ENCODE measurements at places on chromosomes 13 and 19.

DNA sequence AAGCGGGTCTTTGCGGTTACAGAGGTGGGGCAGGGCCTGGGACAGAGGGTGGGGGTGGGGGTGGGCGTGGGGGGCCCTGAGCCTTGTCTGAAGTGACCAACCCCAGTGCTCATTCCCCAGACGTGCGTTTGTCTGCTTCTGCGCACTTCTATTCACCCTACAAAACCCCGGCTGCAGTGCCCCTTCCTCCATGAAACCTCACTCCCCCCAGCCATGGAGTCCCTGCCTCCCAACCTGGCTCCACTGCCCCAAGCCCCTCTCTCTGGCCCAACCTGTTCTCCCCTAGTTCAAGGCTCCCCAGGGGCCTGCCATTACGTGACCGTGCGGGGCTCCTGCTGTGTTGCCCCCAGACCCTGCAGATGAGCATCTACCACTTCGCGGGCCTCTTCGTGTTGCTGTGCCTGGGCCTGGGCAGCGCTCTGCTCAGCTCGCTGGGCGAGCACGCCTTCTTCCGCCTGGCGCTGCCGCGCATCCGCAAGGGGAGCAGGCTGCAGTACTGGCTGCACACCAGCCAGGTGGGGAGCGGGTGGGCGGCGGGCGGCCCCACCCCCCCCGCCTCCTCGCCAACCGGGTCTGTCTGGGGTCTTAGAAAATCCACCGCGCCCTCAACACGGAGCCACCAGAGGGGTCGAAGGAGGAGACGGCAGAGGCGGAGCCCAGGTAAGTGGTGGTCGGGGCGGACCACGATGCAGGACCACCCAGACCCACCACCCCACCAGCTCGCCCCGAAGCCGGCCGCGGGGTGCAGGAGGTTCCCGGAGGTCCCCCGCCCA is 8.2 kb downstream of the GRIN3B start:
- DNase-seq, result no peak

GRCh38 chr19:39725995-39726394 is 11.8 kb downstream of the CLC start:
- DNase-seq, result no peak

- no peak for DNase-seq
Observed at GRCh38 chr19:21127001-21127400, 14.8 kb upstream of the ZNF431 start.

DNA sequence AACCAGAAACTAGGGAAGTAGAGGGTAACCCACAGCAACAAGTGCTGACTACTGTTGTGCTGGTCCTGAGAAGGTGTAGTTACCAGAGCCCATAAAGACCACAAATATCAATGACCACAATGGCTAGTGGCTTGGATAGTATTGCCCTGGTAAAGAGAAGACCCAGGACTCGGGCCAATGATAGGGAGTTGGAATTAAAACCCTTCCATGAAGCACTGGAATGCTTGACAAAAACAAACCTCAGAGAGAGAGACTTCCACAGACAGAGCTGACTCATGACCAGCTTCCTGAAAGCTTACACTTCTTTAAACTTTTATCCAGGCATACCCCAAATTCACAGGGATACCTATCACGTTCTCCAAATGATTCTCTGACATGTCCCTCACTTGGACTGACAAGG is 60.5 kb downstream of the WDR87 start:
- DNase-seq, result no peak

- DNase-seq, result peak; percentile 42
Observed at GRCh38 chr13:73231471-73231870, 172.7 kb downstream of the KLF5 start.

DNA sequence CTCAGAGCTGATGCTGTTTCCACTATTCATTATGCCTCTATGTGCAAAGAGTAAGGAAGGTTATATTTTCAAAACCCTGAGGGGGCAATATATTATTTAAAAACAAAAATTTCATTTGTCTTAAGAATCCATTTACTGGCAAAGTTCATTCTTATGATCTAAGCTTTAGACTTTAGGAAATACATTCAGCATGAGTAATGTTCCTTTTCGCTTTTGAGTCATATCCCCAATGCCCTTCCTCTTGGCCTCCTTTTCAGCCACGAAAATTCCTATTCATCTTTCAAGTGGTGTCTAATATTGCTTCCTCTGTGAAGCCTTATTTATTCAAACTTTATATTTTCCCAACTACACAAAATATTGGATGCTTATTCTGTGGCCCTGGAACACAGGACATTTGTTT is 1317.0 kb downstream of the PCDH9 start:
- peak; percentile 68 for DNase-seq

- DNase-seq, result no peak
Observed at GRCh38 chr19:2885736-2886135, 15.0 kb upstream of the ZNF57 start.

DNA sequence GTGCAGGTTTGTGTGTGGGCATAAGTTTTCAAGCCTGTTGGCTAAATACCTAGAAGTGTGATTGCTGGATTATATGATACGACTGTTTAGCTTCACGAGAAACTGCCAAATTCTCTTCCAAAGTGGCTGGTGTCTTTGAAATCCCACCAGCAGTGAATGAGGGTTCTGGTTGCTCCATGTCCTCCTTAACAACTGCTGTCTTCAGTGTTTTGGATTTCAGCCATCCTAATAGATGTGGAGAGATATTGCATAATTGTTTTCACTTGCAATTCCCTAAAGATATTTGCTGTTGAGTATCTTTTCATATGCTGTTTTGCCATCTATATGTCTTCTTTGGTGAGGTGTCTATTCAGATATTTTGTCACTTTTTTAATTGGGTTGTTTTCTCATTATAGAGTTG is 390.5 kb downstream of the ZNF536 start:
- no peak for DNase-seq

- DNase-seq, result no peak
Observed at GRCh38 chr19:46014534-46014933, 8.3 kb downstream of the PGLYRP1 start.

- DNase-seq, result peak; percentile 54
Observed at GRCh38 chr13:113562085-113562749, 22.3 kb upstream of the TFDP1 start.

DNA sequence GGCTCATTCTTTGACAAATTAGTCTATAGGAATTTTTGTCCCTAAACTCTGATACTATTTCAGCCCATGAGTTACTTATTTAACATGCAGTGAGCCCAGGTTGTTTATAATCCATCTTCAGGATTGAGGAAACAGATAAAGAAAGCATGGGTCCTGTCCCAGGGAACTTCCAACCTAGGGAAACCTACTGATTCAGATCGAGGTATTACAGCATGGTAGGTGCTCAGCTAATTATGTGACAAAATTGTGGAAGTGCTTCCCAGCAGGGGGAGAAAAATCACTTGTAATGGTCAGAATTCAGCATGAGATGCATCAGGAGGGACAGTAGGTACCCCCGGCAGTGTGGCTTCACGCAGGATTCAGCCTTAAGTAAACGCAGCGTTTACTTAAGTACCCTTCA is 171.3 kb downstream of the NUFIP1 start:
- DNase-seq, result no peak

DNA sequence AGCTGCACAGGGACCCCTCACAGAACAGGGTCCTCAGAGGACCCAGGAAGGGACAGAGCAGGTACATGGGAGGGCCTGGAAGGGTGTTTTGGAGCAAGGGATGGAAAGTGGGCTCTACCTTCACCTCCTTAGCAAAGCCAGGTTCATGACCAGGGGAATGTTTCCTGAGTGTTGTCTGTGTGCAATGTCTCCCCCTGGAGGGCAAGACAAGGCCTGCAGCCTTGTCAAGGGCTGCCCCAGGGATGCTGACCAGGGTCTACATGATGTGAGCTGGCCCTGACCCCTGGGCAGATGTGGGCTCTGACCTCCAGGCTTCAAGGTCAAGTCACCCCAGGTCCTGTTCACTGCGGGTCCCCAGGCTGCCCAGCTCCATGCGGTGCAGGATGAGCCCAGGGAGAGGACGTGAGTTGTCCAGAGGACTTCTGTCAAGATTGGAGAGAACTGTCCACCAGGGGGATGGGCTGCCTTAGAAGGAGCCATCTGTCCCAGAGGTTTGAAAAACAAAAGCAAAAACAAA is 1.0 kb upstream of the CEACAM1 start:
- peak; percentile 20 for DNase-seq

DNA sequence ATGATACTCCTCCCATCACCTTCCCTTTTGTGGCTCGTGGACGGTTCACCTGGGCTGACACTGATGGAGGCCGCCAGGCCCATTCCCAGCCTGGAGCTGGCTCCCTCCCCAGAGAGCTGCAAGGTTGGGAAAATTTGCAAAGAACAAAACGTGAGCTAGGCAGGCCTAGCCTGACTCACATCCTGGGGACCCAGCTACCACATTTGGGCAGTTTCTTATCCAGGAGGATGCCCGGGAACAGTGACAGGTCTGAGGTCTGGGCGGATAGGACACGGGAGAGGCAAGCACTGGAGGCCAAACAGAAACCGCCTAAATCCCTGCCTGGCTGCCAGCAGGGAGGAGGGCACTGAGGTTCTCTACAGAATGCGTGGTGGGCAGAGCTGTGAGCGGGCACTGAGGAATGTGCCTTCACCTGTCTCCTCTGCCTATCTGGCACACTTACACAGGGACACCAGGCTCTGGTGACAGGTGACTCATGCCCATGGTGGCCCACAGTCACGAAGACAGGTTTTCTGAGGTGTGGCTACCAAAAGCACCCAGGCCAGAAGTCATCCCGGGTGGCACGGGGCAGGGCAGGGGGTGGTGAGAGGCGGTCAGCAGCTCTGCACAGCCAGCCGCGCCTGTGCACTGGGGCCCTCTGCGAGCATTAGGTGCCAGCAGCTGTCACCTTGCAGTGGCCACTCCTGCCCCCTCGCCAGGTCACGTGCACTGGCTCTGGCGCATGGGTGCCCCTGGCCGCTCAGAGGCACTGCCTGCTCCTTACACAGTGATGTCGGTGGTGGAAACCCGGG is 23.2 kb downstream of the SH3GL1 start:
- DNase-seq, result no peak

GRCh38 chr13:43368003-43368402 is 344.6 kb downstream of the DNAJC15 start:
- DNase-seq, result peak; percentile 36

- DNase-seq, result no peak
Observed at GRCh38 chr19:17074634-17075034, 618 bp downstream of the HAUS8 start.

- no peak for DNase-seq
Observed at GRCh38 chr13:50366488-50367174, 351.4 kb downstream of the KCNRG start.

- DNase-seq, result peak; percentile 39
Observed at GRCh38 chr13:23680845-23681669, 110.8 kb downstream of the TNFRSF19 start.

DNA sequence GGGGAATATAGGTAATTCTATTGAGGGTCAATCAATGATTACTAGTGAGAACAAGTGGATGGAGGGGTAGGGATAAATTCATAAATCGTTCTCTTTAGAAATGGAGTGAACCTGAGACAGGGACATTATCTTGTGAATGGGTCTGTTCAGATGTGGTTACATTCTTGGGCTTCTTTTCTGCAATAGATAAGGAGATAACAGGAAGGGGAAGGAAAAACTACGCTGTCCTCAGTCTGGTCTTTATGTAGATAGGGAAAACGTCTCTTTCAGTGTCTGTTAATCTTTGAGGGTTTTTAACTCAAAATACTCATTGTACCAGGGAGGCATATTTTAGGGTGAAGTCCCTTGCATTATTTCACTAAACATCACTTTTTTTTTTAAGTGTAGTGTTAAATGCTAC is 266.7 kb upstream of the MAB21L1 start:
- DNase-seq, result no peak

GRCh38 chr19:21460686-21461085 is 44.7 kb upstream of the ZNF429 start:
- DNase-seq, result no peak

DNA sequence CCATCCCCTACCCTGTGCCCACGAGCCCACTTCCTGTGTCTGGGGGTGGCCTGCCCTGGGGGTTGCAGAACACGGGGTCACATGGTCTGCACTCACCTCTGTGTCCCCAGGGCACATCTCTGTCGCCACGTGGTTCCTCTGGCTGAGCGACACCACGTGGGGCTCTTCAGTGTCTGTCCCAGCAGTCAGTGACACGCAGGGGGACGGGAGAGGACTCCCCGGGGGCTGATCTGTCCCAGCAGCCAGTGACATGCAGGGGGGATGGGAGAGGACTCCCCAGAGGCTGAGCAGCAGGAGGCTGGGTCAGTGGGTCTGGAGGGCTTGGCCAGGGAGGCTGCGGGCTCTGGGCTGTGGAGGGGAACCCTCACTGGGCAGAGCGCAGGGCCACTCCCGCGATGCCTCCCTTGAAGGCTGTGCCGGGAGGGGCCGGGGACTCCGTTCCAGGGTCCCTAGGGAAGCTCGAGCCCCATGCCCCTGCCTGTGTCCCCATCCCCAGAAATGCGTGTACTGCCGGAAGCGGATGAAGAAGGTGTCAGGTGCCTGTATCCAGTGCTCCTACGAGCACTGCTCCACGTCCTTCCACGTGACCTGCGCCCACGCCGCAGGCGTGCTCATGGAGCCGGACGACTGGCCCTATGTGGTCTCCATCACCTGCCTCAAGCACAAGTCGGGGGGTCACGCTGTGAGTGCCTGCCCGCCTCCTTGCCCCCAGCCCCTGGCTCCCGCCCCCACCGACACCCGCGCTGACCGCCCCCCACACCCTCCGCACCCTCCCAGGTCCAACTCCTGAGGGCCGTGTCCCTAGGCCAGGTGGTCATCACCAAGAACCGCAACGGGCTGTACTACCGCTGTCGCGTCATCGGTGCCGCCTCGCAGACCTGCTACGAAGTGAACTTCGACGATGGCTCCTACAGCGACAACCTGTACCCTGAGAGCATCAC is 174.8 kb downstream of the KDM4B start:
- DNase-seq, result no peak

DNA sequence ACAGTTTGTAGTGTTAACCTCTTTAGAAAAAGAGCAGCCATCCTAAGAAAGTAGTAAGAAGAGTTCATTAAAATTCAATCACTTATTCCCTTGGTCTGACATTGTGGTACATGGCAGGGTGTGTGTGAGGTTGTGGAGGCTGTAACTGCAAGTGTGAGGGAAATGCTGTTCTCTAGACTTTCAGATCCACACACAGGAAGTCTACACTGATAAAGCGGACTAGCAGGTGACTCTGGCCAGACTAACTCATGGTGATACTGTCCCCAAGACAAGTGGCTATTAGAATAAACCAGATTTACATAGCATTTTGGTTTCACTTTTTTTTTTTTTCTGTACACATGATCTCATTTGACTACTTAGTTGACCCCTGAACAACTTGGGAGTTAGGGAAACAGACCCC is 10.0 kb downstream of the MTIF3 start:
- DNase-seq, result no peak

GRCh38 chr13:49481788-49482187 is 14.0 kb upstream of the PHF11 start:
- no peak for DNase-seq

DNA sequence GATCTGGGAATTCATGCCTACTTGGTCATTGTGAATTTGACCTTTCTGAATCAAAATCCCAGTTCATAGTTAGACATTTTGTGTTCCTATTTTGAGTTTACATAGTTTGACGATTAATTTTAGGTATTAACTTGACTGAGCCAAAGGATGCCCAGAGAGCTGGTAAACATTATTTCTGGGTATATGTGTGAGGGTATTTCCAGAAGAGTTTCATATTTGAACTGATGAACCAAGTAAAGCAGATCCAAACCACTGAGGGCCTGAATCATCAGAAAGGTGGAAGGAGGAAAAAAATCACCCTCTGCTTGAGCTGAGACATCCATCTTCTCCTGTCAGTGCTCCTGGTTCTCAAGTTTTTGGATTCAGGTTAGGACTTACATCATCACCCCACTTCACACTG is 116.6 kb downstream of the CYSLTR2 start:
- no peak for DNase-seq

GRCh38 chr13:90751026-90751425 is 596.5 kb upstream of the MIR17HG start:
- DNase-seq, result no peak

GRCh38 chr19:35130761-35131720 is 3.8 kb downstream of the LGI4 start:
- DNase-seq, result no peak

- no peak for DNase-seq
Observed at GRCh38 chr13:49494645-49495044, 1.1 kb upstream of the PHF11 start.
